Head of caudate nucleus (tissue), 42 donors: ENCODE measurements at places on chromosomes 2 and 18.

DNA sequence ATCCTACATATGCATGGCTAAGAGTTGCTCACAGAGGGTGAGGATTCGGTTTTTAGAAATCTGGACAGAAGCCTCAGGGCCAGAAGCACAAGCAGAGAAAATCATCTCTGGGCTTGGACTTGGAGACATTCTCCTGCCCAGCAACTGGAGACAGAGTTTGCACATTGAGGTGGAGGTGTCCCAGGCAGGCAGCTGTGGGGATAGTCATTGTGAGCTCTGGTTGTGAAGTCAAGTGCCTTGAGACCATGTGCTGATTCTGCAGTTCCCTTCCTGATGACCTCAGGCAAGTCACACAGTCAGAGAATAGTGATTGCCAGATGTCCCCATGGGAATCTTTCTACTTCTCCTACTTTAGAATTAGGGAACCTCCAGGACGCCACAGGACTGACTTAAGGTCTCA is 108.4 kb upstream of the LDAH start:
- DNase-seq, result no peak

- DNase-seq, result no peak
These were observed 40.5 kb upstream of the EMILIN2 start for GRCh38 chr18:2805970-2806943.

DNA sequence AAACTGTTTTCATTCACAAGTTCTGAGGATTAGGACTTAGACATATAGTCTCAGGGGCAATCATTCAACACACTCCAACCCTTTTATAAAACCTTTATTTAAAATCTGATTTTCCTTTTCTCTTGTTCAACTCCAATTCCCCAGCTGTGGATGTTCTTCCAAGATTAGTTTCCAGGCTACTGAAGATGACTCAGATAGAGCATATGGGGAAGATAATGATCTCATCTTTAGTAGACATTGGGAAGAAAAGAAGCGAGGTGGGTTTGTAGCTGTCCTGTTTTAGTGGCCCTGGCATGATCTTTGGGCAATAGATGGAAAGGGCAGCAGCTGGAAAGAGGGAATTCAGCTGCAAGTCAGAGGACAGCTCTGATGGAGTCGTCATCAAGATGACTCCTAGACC is 247.7 kb upstream of the CCDC68 start:
- no peak for DNase-seq

- no peak for DNase-seq
These were observed 77.0 kb downstream of the ANTXR1 start for GRCh38 chr2:69089998-69090397.

DNA sequence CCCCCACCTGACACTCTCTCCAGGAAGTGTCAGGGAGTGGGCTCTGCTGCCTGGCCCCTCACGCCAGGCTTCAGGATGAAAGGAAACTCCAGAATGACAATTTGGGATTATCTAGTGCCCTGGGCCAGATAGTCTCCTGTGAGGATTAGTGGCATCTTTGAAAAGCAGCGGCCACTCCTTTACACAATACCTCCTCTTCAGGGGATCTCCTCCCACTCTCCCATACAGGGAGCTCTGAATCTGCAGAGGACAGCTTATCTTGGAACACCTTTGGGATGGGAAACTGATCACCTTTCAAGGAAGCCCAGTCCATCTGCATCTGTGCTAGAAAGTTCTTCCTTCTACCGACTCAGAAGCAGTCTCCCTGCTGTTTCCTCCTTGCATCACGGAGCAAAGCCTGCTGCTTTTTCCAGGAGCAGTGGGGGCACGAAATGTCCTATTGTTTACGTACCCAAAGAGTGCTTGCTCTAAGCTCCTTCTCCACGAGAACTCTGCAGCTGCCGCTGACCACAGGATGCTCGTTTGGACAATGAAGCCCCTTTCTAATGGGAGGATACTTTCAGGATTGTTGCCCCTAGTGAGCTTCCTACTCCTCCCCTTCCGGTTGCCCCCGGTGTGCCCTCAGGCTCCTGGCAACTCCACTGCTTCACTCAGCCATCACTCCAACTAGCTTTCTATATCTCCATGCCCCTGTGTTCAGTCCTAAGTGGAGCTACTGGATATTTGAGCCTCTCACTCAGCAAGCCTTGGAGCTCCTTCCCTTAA is 31.5 kb downstream of the SIX3 start:
- no peak for DNase-seq

- DNase-seq, result no peak
These were observed 32.8 kb downstream of the SRBD1 start for GRCh38 chr2:45578056-45578843.

DNA sequence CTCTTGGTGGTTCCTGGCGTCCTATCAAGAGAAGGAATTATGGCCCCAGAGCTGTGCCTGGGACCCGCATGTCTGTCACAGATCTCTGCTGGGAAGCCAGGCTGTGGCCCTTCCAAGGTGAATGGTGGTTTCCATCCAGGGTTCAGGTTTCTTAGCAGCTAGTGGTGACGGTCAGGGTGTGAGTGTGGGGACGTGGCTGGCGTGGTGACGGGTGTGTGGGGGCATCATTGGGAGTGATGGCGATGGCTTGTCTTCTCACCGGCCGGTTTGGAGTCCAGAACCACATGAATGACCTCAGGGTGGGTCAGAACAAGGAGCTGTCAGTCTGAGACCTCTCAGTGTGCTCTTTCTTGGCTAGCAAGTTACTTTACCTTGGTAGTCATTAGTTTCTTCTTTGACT is 52.6 kb downstream of the AGAP1 start:
- DNase-seq, result no peak
